ENCODE measurements at places on chromosomes 13 and 19.

DNA sequence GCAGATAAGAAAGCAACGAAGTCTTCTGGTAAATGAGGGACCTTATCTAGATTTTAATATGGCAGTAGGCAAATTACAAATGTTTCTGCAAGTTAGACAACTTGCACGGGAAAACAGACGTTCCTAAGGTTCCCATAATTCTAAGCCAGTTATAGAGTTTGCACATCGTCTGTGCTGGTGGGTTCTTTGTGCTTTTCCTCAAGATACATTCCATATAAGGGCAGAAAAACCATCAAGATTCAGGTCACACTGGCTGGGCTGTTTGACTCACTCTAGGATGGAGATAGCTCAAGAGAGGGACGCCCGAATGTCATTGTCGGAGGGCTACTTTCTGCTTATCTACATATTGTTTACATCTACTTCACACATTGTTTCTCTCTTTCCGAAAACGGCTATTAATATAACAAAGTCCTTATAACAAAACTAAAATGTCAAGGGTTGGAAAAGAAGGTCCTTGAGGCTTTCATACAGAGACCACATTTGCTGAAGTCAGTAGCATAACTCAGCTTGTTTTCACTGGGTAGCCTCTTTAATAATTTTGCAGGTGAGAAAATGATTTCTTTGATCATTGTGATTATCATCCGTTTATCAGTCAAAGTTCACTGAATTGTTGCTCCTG, 44.4 kb downstream of the SOX1 start:
- DNase-seq = no peak

DNA sequence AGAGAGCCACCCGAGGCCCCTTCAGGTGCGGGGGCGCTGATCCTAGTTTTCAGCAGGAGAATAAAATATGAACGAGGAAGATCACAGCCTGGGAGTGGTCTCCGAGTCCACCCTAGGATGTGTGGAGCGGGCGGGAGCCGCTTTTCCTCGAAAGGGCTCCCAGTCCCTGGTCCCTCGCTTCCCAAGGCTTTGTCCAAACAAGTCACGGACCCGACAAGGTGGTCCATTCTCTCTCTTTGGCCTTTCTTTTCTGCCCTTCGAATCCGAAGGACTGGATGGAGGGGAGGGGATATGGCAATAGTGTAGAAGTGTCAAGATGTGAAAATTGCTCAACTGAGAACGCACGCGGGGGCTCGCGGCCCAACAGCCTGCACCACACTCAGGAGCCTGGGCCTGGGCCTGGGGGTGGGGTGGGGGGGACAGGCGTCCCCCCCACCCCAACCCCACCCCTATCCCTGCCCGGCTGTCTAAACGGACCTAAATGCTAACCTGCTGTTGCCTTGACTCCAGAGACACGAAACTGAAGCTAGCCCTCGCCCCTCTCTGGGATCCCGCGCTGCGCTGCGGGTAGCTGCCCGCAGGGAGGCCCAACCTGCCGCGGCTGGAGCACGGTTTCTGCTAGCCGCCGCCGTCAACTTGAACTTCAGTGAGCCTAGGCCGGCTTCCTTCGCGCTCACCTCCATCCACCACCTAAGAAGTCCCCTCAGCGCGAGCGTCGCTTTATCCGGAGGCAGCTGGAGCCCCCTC, 7.1 kb downstream of the ZIC2 start:
- peak; percentile 70 for DNase-seq

DNA sequence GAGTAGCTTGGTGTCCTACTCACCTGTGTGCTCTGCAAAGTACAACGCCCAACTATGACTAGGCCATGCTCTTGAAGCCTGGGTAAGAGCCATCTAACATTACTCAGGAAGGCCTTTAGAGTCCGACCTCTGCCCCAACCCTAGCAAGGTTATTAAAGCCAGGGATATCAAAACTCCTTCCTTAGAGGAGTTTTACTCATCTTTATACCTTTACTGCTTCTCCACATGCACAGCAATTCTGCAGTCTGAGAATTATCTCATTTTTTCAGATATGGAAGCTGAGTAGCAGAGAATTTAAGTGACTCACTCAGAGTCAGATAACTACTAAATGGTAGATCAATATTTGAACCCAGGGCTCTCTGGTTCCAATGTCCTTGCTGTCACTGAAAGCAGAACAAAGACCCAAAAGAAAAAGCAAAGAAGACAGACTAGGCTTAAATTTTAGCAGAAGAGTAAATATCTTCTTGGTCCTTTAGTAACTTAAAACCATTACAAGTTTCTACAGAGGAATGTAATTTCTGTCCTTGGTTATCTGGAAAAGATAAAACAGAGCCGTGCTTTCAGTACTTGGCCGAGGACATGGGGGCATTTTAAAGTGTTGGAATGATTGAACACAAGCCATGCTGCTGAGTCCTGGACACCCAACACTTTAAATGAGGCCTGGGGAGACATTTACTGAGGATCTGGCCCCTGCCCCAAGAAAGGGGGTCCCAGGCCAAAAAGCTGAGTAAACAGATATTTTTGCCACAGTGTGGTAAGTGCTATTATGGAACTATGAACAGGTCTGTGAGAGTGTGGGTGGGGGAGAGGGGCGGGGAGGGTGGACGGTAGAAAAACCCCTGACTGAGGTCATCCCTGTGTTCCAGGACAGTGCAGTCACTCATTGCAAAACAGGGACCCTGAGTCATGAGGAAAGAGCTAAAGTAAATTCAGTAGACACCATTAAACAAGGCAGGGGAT, 18.4 kb upstream of the KPNA3 start:
- DNase-seq = no peak

GRCh38 chr13:48532256-48532505, 699 bp downstream of the RCBTB2 start:
- peak; percentile 63 for DNase-seq

- DNase-seq = no peak
Observed at GRCh38 chr13:66375756-66376155, 854.4 kb downstream of the PCDH9 start.

DNA sequence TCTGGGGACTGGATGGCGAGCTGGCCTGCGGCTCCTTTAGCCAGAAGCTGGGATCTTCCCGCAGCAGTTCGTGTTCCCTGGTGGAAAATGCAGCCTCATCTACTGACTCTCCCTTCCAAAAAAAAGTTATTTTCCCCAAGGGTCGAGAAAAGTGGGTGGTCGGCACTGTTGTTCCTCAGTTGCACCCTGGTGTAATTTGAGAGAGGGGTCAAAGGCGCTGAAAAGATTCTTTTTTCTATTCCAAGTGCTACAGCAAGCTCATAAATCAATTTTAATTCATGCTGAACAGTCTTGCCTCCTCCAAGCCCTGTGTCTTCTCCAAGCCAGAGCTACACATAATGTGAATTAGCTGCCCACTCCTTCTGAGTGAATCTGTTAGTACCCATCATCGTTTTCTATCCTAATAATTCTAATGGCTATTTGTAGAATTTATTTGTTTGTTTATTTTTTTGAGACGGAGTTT, 774 bp downstream of the SLC25A15 start:
- DNase-seq = no peak

- no peak for DNase-seq
Observed at GRCh38 chr13:27704681-27705080, 83.0 kb downstream of the POLR1D start.

GRCh38 chr19:2423915-2424685, 3.3 kb downstream of the TIMM13 start:
- DNase-seq = no peak

- peak; percentile 82 for DNase-seq
Observed at GRCh38 chr19:45250832-45251451, at the start of gene MARK4. MARK4 (plus strand) TSS chr19:45251271; CDS start chr19:45251589, 318 bp downstream.

GRCh38 chr13:97491452-97491851, 57.5 kb downstream of the RAP2A start:
- no peak for DNase-seq

DNA sequence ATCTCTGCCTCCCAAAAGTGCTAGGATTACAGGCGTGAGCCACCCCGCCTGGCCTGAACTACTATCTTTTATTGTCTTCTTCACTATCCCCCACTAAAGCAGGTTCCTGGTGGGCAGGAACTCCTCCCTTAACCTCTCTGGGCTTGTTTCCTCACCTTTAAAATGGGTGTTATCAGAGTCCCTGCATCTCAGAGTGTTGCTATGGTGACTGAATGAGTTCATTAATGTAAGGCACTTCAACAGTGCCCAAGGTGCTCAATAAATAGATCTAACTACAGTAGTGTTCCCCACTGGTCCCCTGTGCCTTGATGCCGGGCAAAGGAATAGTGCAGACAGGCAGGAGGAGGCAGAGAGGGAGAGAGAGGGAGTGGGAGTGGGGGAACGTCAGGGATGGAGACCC, 20.5 kb downstream of the CCDC97 start:
- no peak for DNase-seq

GRCh38 chr19:36973021-36973843, 57.1 kb downstream of the ZNF568 start:
- DNase-seq = no peak

GRCh38 chr19:4066682-4067395, at the start of gene ZBTB7A:
ZBTB7A (minus strand) TSS chr19:4066899; CDS start chr19:4055232, 11,667 bp downstream.
- peak; percentile 75 for DNase-seq

GRCh38 chr13:47258384-47258783, 361.5 kb upstream of the HTR2A start:
- DNase-seq = no peak

DNA sequence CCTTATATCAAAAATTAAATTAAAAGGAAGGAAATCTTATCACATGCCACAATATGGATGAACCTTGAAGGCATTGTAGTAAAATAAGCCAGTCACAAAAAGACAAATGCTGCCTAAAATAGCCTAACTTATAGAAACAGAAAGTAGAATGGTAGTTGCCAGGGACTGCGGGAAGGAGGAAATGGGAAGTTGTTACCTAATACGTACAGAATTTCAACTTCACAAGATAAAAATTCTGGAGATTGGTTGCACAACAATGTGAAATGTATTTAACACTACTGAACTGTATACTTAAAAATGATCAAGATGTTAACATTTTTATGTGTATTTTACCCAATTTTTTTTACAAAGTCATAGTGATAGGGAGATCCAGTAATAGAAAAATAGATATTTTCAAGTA, 10.2 kb upstream of the N4BP2L2 start:
- no peak for DNase-seq

Data from neural progenitor cell (in vitro differentiated cells).